ENCODE measurements at places on chromosomes 11 and 22. TPM values are rescaled to one million over a fixed set of nuclear protein-coding genes. Genes with fewer than 3 reads are reported as not detected.

C11orf87 gene
- not detected for total RNA-seq

CARD16 gene
- 43.0 TPM for total RNA-seq

DNA sequence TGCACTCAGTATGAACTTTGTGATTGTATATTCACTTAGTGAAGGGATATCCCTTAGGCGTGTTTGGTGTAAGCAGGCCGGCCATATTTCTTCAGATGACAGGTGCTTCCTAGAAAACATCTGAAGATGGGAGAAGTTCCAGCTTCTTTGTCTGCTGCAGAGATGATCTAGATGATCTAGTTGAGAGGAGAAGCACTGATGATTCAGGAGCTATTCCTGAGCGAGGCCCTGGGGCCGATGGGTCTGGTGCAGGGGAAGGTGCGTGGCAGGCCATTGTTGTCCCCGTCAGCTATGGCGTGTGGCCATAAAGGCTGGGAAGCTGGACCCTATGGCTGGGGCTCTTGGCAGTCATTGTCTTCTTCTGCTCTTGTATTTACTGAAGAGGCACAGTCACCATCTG lies 14.0 kb downstream of the FAM118A start:
- no peak for DNase-seq

DNA sequence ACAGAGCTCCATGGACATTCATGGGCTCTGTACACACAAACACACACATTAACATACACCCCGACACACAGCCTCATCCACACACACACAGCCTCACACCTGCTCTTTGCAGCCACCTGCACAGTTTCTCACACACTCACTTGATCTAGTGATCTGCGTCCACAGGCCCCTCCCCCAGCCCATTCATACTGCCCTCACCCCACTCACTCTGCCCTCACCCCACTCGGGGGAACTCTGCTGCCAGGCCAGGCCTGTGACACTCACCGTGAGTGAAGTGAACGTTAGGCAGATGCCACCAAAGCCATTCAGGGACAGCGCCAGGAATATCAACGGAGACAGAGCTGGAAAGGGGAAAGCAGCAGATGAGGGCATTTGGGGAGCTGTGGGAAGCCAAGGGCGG lies 15.0 kb downstream of the SLC43A1 start:
- DNase-seq = no peak

DNA sequence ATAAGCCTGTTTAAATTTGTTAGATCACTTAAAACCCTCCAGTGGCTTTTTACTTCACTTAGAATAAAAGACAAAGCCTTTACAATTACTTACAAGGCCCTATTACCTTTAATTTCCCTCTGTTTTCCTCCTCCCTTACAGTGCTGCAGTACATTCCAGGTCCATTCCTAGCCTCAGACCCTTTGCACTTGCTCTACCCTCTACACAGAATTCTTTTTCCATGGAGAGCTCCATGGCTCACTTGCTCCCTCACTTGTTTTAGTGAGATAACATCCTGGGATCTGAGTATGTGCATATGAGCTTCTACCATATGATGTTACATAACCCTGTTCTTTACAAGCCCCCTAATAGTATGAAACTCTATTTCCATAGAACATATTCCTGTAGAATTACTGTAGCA lies 24.4 kb downstream of the ZNF214 start:
- DNase-seq = no peak

DNA sequence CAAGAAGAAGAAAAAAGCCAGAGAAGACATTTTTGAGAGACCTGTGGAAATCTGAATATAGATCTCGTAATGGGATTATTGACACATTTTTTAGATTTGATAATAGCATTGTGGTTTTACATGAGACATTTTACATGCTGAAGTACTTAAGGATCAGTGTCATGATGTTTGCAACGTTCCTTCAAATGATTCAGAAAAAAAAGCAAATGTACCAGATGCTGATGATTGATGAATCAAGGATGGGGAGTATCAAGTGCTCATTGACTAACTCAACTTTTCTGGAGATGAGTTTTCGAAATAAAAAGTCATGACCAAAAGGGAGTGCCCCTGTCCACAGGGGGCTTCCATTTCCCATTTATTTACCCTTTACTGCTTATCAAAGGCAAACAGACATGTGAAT lies 207.0 kb upstream of the SORL1-AS1 start:
- no peak for DNase-seq

GRCh38 chr11:3223932-3224381 lies 5.3 kb upstream of the MRGPRG start:
- no peak for DNase-seq

DNA sequence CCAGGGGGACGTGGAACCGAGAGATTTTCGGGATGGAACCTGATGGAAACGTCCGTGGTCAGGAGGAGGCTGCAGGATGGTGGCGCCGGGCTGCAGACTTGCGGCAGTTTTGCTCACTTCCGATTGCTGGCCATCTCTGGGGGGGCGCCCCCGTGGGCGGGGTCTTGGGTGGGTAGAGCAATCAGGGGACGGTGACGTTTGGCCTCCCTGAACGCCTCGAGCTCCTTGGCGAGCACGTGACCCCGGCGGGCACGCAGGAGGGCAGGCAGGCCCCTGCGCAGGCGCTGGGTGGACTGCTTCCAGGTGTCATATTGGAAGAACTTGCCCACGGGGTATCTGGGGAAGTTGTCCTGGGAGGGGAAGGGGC lies 6.3 kb downstream of the IGF2 start:
- DNase-seq = no peak
